Fibroblast of skin of scalp (primary cell): ENCODE measurements at places on chromosomes 7 and 10.

GRCh38 chr10:784403-785088 is 95.1 kb upstream of the DIP2C start:
- peak; percentile 85 for DNase-seq

GRCh38 chr10:125264757-125265578 is 104.6 kb upstream of the CTBP2 start:
- no peak for DNase-seq

DNA sequence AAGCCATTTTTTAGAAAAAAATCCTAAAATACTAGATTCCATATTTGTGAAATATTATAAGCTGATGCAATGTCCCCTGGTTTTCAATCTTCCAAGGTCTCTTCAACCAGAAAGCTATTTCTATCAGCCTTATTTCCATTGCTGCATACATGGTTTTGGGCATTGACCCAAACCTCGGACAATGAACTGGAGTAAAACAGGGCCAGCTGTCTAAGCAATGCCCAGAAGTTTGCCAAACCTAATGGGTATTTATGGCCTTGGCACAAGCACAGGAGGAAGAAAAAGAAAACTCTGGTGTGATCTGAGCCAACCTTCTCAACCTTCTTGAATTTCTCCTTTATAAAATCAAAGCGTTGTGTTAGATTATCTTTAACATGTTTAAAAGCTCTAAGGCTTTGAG is 402.3 kb downstream of the DNAJB9 start:
- peak; percentile 15 for DNase-seq

GRCh38 chr7:85135977-85136376 is 50.9 kb downstream of the SEMA3D start:
- DNase-seq, result peak; percentile 87
